ENCODE measurements at places on chromosomes 3 and 15.
A peak's percentile ranks its signal among the peaks of the same experiment; 100 is the strongest.

DNA sequence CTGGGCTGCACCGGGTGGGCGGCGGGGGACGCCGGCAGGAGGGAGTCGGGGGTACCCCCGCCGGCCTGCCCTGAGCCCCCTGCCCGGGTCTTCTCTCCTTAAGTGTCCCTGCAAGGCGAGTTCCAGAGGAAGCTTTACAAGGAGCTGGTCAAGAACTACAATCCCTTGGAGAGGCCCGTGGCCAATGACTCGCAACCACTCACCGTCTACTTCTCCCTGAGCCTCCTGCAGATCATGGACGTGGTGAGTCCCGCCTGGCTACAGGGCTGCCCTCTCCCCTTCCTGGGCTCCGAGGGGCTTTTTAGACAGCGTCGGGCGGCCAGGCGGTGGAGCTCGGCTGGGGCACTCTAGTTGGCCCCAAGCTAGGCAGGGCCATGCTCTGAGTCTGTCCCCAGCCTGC, 480 bp downstream of the CHRNA7 start:
- no peak for DNase-seq

- DNase-seq: no peak
Measured at GRCh38 chr15:85598219-85598618, 196.5 kb downstream of the KLHL25 start.

GRCh38 chr3:10251006-10251405, 2.7 kb downstream of the TATDN2 start:
- no peak for DNase-seq

DNA sequence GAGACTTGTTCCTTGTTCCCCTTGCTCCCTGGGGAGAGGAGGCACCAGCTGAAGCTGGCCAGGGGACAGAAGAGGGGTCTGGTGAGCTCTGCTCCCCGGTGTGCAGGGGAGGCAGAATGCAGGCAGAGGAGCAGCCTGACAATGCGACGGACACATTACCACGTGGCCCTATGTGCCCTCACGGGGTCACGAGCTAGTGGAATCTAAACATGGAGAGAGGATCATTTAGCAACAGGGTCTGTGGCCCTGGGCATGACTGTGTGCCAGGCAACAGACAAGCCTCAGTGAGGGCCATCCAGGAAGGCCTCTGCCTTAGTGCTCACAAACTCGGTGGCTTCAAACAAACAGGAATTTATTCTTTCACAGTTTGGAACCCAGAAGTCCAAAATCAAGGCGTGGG, 8.5 kb upstream of the MUC4 start:
- no peak for DNase-seq

- no peak for DNase-seq
Measured at GRCh38 chr3:17342119-17342518, 400.3 kb downstream of the TBC1D5 start.

DNA sequence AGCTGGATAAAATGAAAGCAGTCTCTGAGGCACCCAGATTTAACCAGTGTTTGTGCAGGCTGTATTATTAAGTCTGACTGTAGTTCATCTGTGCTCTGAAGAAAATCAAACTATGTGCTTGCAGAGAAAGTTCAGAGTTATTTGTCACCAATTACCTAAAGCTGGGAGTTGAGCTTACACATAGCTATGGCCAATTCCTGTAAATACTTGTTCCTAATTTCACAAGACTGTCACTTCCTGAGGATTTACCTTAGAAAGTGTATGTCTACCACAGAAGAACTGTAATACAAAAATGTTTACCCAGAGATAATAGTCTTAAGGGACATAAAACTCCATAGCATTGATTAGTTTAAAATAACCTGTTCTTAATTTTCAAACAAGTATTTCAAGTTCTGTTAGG, 628.4 kb upstream of the TGFBR2 start:
- no peak for DNase-seq

GRCh38 chr3:124351430-124352148, 359.7 kb upstream of the ROPN1 start:
- DNase-seq: peak; percentile 53

DNA sequence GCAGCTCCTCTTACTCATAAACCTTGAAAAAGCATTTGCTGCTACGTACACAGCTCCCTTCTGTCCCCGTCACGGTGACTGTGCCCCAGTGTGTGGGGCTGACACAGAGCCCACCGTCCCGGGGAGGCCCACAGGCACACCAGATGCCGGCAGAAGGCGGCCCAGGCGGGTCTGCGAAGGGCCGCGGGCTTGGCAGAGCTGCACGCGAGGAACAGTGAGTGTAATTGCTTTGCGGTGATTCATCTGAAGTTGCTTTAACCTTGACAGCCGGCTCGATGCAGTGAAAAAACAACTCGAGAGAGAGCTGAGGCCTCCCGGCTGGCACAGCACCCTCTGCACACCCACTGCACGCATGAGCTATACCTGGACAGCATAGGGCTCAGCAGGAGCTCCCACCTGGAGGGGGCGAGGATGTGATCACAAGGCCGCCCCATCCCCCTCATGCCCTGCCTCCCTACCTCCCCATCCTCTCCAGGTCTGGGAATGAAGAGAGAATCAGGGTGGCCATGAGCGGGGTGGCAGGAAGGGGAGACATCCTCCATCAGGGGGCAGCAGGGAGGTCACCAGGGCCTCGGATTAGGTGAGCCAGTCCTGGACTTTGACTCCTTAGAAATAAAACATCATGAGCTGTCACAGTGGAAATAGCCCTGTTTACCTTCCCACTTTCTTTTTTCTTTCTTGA, 172.7 kb downstream of the MEGF11 start:
- peak; percentile 55 for DNase-seq

DNA sequence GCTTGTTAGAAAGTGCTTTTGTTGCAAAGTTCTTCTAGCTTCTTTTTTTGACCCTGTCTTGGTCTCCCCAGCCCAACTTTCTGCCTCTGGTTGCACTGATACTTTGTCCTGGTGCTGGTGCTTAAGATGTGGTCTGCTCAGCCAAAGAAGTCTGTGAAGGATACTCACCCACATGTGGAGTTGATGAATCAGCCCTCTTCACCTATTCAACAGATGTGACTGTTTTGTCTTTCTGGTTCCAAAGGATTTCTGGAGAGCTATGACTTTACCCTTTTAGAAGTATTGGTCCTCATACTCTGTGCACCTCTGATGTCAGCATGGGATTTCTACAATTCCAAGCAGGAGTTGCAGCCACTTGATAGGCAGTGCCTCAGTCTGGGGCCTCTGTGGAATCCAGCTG, 84.1 kb downstream of the PCCB start:
- DNase-seq: no peak

GRCh38 chr3:41301548-41301947, 102.2 kb downstream of the CTNNB1 start:
- no peak for DNase-seq

GRCh38 chr15:40282869-40283614, at the start of gene ANKRD63:
Gene ANKRD63, minus strand, starts transcription at chr15:40283064. Its CDS starts 478 bp downstream, at chr15:40282586.
- DNase-seq: no peak

GRCh38 chr3:10340476-10340875, 19.6 kb upstream of the SEC13 start:
- DNase-seq: no peak
